ENCODE measurements at places on chromosomes 3 and 15. TPM values are rescaled to one million over a fixed set of nuclear protein-coding genes. Genes with fewer than 3 reads are reported as not detected.

Gene DISP2
- total RNA-seq, result under 0.01 TPM

Gene GP9
- not detected for total RNA-seq

Gene TXNRD3
- total RNA-seq, result 8.6 TPM

Gene HESX1
- 1.4 TPM for total RNA-seq

Gene FGD5
- 0.37 TPM for total RNA-seq

Gene GCNT3
- 0.37 TPM for total RNA-seq

Gene RIOX2
- total RNA-seq, result 38.2 TPM

Gene DNAJA4
- 5.4 TPM for total RNA-seq
